ENCODE measurements at places on chromosomes 1 and 21.

DNA sequence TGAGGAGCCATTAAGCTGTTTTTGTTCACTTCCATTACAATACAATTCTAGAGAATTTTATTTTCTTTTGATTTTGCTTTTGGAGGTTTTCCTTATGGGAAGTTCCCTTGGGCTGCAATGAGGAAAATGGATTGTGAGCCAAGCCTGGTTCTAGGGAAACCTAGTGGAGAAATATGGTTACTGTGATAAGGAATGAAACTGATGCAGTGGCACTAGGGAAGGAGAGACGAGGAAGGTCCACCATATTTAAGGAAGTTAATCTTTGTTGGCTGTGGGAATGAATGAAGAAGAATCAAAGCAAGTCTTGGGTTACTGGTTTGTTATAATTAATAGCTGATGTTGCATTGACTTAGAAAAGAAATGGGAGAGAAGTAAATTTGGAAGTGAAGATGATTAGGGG lies 28.4 kb downstream of the CHML start:
- no peak for DNase-seq

DNA sequence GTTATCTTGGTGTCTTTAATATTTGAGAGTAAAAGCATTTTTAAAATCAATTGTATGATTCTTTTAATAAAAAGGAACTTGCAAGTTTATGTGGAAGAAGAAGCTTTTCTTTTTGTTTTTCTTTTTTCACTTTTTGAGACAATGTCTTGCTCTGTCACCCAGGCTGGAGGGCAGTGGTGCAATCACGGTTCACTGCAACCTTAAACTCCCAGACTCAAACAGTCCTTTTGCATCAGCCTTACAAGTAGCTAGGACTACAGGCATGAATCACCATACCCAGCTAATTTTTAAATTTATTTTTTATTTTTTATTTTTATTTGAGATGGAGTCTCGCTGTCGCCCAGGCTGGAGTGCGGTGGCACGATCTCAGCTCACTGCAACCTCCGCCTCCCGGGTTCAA lies 34.1 kb downstream of the CMPK1 start:
- no peak for DNase-seq

- no peak for DNase-seq
Observed at GRCh38 chr1:246219508-246220030, 287.5 kb downstream of the SMYD3 start.

- no peak for DNase-seq
Observed at GRCh38 chr1:66349242-66349641, 184.7 kb upstream of the SGIP1 start.

GRCh38 chr1:84997667-84998600 lies 1.0 kb upstream of the MCOLN2 start:
- DNase-seq, result no peak

DNA sequence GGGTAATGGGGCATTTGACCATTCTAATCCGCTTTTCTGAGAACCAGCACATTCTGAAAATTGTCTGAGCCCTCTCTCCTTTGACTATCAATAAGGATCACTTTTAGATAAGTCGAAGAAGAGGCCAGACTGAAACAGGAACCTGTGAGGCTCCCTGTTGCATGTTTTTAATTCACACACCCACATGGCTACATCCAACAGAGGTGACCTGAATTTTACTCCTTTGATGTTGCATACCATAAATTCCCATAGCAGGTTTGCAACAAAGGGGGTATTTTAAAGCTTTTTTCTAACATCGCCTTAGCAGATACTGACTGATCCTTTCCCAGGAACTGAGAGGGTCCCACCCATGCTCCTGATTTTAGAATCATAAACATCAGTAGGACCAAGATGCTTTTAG lies 450.8 kb downstream of the USP25 start:
- no peak for DNase-seq

DNA sequence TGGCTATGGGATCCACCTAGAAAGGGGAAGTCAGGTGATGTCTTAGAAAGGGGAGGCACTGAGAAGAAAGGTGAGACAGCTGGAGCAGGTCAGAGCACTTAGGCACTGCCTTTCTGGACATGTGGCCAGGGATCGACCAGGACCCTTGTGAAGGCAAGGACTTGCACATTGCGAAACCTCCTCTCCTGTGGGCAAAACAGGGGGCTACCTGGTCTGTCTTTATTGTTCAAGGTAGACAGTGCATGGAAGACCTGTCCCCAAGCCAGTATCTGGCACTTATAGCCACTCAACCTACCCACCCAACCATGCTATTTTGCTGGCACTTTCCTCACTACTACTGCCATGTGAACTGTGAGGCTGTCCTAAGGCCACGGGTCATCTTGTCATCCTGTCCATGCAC lies 67.2 kb downstream of the NAV1 start:
- DNase-seq, result no peak

DNA sequence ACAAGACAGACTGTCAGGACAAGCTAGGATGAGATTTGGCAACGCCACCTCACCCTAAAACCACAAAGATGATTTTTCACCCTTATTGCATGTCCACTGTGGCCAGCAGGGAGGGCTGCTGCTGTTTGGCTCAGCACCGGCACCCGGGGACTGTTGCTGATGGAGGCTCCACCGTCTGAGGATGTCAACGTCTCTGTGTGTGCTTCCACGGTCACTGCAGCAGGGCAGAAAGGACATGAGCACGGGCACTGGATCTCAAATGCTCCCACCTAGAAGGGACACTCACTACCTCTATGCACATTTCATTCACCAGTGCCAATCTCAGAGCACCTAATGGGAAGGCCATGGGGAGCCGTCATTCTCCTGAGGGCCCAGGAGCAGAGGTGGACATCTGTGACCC lies 599.6 kb downstream of the PTPRU start:
- no peak for DNase-seq

GRCh38 chr1:158996998-158997397 lies 12.7 kb upstream of the IFI16 start:
- no peak for DNase-seq

GRCh38 chr1:154941333-154942013 lies 5.0 kb upstream of the PMVK start:
- DNase-seq, result no peak

DNA sequence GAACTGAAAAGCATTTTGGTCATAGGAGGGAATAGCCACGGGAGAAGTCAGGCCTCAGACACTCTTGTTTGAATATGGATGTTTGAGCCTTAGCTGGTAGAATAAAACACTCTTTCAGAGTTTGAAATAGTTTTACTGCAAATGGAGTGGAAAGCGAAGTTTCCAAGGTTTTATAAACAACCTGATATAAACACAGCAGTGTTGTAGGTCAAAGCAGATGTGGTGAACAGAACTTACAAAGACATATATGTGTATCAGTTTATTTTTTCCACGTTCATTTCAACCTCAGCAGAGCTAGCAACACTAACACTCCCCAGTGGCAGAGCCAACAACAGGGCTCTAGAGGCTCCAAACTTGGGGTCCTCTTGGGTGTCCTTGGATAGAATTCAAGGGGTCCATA lies 89.9 kb downstream of the WLS start:
- DNase-seq, result no peak

DNA sequence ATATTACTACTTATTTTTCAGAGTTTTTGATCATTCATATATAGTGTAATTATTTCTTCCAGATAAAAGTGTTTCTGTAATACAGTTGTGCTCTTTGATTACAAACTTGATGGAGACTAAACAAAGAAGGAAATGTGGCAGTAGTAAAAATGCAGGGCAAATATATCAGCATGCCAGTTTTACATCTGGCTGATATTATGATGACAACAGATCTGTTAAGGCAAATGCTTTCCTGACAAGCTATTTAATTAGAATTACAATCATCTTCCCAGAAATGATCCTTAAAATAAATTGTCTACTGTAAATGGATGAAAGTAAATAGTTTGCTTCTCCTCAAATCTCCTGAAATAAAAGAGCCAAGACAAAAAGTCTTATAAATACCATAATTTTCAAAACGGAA lies 1659.8 kb downstream of the BRINP3 start:
- DNase-seq, result no peak

DNA sequence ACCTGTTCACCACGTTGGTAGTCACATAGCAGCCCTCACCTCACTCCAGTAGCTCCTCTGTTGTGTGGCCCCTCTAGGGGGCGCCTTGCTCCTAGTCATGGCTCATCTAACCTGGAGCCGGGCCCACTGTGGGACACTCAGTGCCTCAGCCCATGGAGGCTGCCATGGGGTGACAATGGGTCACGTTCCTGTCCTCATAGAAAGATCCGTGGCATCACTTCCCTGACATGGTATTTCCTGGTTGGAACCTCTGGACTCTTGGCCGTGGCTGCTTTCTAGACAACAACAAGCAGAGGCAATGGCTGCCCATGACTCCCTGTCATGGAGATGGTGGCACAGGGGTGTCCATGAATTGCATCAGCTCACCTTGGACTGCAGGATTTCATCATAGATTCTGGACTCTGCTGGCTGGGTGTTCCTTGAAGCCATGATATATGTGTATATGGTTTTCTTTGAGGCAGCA lies 27.5 kb upstream of the SLAMF6 start:
- peak; percentile 71 for DNase-seq

DNA sequence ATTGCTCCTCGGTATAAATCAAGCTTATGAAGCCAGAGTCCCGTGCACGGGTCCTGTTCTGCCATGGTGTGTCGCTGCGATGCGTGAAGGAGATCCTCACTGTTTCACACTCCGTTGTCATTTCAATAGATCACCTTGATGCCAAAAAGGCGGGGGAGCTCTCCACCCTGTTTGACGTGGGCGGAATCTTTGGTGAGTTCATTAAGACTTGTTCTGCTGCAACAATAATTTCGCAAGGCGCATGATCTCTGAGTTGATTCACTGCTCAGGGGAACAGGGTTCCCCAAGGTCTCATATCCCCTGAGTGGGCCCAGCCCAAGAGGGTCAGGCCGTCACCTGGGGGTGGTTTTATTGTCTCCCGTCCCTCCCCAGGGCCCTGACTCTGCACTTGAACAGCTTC lies 50.0 kb downstream of the SLC37A1 start:
- no peak for DNase-seq

- DNase-seq, result peak; percentile 59
Observed at GRCh38 chr21:28767523-28767922, 225.2 kb downstream of the LTN1 start.

GRCh38 chr1:88149686-88150085 lies 534.4 kb upstream of the PKN2 start:
- no peak for DNase-seq

Measured in stimulated activated CD4-positive, alpha-beta T cell treated with anti-CD3 and anti-CD28 coated beads, Interleukin-1b, Interleukin-23, amount 100 ng/mL, for 48 hours (primary cell).